ENCODE measurements at places on chromosomes 6 and 20.

DNA sequence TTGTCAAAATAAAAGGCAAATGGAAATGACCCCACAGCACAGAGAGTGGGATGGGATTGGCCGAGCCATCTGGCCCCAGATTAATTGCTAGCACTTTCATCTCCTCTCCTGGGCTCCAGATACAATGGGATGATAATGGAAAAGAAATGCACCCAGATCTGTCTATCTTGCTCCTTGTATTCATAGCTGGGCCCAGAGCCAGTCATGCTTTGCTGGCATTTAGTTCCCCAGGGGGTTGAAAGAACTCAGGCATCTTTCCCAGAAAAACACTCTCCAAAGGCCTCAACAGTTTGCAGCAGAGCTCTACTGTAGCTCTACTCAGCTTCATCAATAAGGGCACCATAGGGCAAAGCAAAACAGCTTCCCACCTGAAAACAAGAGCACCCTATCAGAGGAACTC is 116.0 kb upstream of the FOXA2 start:
- DNase-seq: no peak

DNA sequence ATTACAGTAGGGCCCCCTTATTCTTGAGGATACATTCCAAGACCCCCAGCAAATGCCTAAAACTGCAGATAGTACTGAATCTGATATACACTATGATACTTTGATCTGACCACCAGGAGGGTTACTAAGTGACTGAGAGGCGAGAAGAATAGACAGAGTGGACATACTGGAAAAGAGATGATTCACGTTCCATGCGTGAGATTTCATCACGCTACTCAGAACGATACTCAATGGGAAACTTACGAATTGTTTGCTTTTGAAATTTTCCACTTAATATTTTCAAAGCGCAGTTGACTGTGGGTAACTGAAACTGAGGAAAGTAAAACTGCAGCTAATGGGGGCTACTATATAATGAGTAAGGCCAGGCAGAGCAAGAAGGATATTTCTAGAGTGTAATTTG is 60.8 kb downstream of the STX11 start:
- DNase-seq: no peak

- DNase-seq: no peak
These were observed 237.5 kb downstream of the CD83 start for GRCh38 chr6:14354919-14355572.

DNA sequence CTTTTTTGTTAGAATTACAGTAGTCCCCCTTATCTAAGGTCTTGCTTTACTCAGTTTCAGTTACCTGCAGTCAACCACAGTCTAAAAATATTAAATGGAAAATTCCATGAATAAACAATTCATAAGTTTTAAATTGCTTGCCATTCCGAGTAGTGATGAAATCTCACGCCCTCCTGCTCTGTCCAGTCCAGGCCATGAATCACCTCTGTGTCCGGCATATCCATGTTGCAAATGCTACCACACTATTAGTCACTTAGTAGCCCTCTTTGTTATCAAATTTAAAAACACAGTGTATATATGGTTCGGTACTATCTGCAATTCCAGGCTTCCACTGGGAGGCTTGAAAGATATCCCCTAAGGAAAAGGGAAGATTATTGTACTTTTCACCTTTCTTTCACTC is 164.6 kb upstream of the FAM83B start:
- DNase-seq: no peak

DNA sequence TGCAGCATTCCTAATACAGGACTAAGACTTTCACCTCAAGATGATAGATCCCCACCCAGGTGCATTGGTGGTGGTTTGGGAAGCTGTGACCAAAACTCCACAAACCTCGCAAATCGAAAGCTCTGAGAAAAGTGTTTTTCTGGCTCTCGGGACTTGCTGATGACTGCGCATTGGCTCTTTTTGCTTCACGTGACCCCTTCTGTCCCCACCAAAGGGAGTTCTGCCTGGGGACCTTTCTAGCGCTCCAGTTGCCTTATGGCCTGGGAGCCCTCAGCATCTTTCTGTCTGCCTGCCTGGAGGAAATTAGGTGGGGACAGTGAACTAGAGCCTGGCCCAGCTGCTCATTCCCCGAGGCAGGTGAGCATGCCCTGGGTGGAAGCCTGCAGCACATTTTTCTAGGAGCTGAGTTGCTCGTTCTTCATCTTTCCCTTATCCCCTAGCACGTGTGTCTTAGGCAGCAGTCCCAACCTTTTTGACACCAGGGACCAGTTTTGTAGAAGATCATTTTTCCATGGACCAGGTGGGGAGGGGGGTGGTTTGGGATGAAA is 90.2 kb downstream of the TXNDC5 start:
- no peak for DNase-seq

GRCh38 chr20:8639112-8639778 is 429.6 kb upstream of the PLCB4 start:
- peak; percentile 23 for DNase-seq

DNA sequence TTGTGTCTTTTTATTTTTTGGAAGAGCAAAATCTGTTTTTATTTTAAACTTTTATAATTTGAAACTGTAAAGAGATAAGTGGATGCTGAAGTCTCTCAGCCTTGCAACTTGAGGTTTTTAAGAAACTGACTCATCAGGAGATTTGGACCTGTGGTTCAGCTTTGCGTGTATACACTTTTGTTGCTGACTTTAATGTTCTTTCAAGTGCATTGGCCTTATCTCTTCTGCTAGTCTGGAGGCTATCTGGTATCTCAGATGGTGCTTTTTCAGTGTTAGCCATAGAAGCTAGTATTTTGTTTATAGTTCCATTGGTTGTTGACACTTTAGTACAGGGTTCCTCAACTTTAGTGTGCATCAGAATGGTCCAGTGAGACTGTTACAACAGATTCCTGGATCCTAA is 504.0 kb upstream of the SPTLC3 start:
- DNase-seq: no peak

- DNase-seq: no peak
These were observed 84.1 kb downstream of the RNF182 start for GRCh38 chr6:14008809-14009208.

- DNase-seq: peak; percentile 47
These were observed 92.4 kb downstream of the PSMG4 start for GRCh38 chr6:3351105-3351676.

DNA sequence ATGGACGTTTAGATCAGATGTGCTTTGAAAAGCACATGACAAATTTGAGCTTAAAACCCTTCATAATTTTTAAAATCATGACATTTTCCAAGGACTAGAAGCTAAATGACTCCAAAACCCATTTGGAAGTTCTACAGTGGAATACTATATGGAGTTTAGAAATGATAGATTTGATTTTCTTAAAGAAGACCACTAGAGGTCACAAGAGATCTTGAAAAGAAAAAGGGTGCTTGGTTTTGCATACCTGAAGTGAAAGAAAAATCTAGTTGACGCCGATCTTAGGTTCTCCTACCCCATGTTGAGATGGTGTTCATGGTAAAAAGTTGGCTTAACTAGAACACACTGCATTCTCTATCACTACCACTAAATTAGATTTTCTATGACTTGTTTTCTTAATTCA is 31.5 kb downstream of the CFAP61 start:
- peak; percentile 68 for DNase-seq

GRCh38 chr6:80314531-80314930 is 208.1 kb downstream of the BCKDHB start:
- no peak for DNase-seq

- DNase-seq: no peak
These were observed 6.7 kb downstream of the ZFAND3 start for GRCh38 chr6:37826188-37826587.

- DNase-seq: peak; percentile 27
These were observed 6.7 kb downstream of the C6orf141 start for GRCh38 chr6:49557177-49557576.

- no peak for DNase-seq
These were observed 138.8 kb downstream of the HIVEP1 start for GRCh38 chr6:12150812-12151432.

- peak; percentile 82 for DNase-seq
These were observed 187.6 kb downstream of the DTNBP1 start for GRCh38 chr6:15475261-15475660.

DNA sequence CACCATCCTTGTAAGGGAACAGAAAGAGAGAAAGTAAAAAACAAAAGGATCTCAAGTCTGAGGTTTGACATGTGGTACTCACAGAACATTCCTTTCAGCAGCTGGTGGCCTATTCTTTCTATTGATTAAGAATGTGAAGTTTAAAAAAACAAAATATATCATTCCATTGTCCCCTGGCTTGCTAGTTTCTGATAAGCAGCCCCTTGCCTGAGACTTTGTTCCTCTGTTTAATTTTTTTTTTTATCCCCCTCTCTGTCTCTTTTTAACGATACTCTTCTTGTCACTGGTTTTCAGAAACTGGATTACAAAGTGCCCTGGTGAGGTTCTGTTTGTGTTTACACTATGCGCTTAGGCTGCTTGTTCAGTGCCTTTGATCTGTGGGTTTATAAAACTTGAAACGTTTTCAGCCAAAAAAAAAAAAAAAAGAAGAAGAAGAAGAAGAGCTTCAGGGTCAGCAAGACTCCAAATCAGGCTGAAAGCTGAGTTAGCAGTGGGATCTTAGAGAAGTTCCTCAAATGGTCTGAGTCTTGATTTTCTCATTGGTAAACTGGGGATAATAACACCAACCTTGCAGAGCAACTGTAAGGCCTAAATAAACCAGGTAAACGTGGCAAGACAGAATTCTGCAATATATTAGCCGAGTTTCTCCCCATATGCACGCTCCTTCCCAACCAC is 45.1 kb upstream of the SLC22A23 start:
- no peak for DNase-seq

DNA sequence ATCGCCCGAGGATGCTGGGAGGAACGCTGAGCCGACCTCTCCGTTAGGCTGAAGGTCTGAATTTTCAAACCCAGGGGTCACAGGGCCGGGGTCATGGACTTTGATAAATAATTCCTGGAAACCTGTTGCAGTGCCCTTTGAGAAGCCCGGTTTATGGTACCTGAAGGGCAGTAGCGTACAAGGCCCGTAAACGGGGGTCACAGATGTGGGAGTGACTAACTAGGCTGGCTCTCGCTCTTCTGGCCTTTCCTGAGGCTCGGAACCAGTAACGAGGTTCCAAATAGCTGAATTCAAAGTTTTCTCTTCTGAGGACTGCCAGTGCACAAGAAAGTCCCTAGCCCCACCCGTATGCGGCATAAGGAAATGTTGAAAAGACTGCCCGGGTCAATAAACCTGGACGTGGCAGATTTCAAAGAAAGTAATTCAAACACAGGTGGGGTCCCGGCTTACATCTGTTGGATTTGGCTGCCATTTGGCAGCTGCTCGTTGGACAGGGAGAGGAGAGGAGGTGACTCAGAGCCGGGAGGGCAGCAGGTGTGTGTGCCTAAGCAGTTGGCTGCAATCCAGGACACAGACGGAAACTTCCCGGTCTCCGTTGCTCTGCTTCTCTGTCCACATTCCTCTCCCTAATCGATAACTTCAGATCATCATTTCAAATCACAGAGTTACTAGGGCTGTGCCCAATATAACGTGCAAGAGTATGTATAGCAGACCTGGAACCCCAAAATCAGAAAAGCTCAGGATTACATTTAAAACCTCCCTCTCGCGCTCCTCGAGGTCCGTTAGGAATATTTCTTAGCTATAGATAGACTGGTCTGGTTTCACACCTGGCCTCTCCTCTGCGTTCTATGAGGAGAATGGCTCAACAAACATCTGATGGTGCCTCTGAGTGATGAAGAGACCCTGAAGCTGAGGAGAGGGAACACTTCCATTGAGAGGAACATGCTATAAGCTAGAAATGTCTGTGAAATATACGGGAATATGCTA is 765 bp upstream of the GMDS start:
- peak; percentile 93 for DNase-seq

- no peak for DNase-seq
These were observed 2.8 kb downstream of the PREX1 start for GRCh38 chr20:48824830-48825565.

- no peak for DNase-seq
These were observed 280.8 kb downstream of the SOX4 start for GRCh38 chr6:21874372-21874771.

DNA sequence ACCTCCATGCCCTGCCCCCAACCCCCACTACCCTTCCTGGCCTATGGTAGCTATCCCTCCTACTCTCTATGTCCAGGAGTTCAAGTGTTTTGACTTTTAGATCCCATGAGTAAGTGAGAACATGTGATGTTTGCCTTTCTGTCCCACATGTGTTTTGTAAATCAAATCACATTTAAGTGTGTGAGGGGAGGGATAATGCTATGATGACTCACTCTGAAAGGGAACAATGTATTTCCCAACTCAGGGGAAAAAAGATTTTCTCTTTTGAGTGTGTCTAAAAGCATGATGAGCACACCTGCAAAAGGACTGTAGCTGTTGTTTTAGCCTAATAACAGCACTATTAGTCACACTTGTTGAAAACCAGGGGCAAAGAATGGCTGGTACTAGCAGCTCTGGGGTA is 193.7 kb downstream of the GJA10 start:
- DNase-seq: peak; percentile 28

DNA sequence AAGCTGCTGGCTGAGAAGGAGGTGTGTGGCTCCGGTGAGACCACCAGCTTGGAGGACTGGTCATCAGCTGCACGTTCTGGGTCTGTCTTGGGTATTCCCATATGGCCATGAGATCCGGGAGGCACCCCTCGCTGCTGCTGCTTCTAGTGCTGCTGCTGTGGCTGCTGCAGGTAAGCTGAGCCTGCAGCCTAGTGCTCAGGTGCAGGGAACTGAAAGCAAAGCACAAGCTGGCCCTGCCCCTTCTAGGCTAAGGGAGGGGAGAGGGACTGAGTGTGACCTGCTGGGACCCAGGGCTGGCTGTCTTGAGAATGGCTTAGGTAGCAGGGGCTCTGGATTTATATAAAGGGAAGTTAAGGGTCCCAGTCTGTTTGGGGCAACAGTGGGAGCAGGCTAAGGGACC is 403 bp downstream of the CDH26 start:
- peak; percentile 28 for DNase-seq

GRCh38 chr6:113434641-113435040 is 422.5 kb upstream of the MARCKS start:
- DNase-seq: no peak

GRCh38 chr20:21677781-21678180 is 27.7 kb upstream of the PAX1 start:
- DNase-seq: no peak

GRCh38 chr20:23146181-23146580 is 60.1 kb upstream of the CD93 start:
- no peak for DNase-seq

- DNase-seq: no peak
These were observed 99.3 kb downstream of the PAX1 start for GRCh38 chr20:21804802-21805201.

- DNase-seq: no peak
These were observed 12.2 kb upstream of the LAMA2 start for GRCh38 chr6:128870746-128871145.

GRCh38 chr20:58160451-58161061 is 67.9 kb downstream of the ANKRD60 start:
- DNase-seq: no peak

GRCh38 chr6:165659945-165660856 is 2.8 kb downstream of the PDE10A start:
- DNase-seq: no peak

- no peak for DNase-seq
These were observed 432.8 kb downstream of the GRIK2 start for GRCh38 chr6:101826269-101826668.

All from NCI-H774 (cell line).